Glomerular endothelial cell (primary cell): ENCODE measurements at places on chromosomes 5 and 9.

- no peak for DNase-seq
These were observed 1398.3 kb upstream of the CDH6 start for GRCh38 chr5:29795096-29795652.

DNA sequence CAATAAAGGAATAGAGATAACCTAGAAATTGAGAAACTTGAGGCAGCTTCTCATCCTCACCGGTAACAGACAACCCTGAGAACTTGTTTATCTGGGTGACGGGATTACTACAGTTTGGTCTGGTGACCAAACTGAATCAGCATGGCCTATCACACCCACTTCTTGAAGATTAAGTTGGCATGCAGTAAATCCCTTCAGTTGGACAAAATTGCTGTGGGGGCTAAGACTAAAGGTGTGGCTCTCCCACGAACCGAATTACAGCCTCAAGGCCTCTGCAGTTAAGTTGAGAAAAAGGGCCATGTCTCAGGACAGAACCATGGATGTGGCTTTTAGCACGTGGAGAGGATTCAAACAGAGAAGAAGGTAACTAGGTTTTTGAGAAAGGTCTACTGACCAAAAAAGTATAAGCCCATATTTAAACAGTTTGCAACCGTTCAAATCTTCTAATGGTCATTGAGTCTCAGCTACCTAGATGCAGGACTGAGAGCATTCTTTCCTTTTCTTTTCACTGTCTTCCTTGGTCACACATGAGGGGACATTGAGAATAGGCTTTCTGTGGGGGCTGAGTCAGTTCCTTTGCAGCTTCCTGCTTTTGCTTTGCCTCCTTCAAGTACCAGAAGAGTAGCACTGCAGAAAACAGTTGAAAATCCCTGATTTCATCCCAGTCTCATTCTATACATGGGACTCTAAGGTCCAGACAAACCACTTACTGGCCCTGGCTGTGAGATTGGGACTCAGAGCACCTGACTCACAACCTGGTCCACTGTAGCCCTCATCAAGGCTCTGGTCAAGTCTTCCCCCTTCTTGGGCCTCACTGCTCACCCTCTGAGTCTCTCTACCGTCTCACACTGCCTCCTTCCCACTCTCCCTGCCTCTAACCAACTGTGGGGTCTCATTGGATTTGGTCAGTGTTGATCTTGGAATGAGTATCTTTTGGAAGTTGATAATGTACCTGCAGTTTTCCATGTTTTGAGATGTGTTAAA is 30.9 kb downstream of the PDE6A start:
- no peak for DNase-seq

DNA sequence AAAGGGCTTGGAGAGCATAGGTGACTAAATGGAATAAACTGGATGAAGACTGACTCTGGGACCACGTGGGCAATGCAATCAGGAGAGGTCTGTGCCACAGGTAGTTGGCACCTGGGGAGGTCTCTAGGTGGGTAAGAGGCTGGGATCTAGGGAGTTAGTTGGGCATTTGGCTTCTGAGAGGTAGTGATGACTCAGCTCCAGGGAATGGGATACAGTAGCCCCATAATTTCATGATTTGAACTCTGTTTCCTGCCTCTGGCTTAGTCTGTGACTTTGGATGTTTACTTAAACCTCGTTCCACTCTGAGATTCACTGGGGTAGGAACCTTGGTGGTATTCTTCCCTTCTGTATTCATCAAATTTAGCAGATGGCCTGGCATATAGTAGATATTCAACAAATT is 240.8 kb downstream of the KIF4B start:
- DNase-seq, result no peak

GRCh38 chr5:142884029-142884428 is 113.9 kb downstream of the ARHGAP26 start:
- DNase-seq, result no peak
